ENCODE measurements at places on chromosomes 4 and X.

- DNase-seq, result peak; percentile 4
Measured at GRCh38 chr4:74189331-74190043, 31.6 kb downstream of the MTHFD2L start.

DNA sequence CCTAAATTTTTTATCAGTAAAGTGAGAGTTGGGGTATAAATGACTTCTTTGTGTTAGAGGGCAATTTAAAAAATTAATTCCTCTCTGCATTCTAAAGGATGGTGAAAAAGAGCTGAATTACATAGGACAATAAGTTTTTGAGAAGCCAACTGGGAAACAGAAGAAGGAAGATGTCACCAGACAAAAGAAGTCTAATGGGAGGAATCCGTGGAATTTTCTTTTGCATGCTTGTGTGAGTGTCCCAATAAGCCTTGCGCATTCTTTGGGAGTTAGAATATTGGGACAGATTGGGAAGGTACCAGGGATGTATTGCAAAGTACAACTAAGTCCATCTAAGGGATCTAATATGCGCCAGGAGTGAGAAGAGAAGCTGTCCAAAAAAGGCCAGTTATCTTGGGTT is 35.1 kb upstream of the NR3C2 start:
- DNase-seq, result no peak

- DNase-seq, result no peak
Measured at GRCh38 chrX:118745570-118745969, 18.2 kb downstream of the IL13RA1 start.

DNA sequence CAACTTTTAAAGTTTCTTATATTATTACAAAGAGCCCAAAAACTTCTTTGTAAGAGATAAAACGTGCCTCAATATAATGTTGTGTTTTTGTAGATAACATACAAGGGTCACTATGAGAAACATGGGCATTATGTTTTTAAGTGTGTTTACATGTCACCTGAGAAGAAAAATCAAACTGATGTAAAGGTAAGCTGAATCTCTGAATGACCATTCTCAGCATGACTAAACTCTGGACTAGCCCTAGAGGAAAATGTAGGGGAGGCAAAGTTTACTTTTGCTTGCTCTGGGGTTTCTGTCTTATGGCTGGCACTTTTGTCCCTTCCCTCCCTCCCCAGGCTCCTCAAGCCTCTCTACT is 6.8 kb downstream of the MEPE start:
- DNase-seq, result no peak

DNA sequence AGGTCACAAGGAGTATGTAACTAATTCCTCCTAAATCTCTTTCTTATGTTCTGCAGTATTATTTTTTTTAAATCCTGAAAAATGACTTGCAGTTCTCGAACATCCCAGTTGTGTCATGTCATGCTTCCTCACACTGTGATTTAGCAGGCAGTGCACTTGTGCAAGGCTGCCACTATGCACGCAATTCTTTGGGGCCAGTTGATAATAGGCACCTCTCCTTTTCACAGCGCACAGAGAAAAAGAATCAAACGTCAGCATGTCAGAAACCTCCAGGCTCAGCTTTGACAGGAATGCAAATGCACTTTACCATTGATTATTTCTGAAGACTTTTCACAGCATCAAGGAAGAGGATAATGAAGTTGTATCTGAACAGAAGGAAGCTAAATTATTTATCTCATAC is 62.9 kb downstream of the FGF13 start:
- DNase-seq, result no peak

DNA sequence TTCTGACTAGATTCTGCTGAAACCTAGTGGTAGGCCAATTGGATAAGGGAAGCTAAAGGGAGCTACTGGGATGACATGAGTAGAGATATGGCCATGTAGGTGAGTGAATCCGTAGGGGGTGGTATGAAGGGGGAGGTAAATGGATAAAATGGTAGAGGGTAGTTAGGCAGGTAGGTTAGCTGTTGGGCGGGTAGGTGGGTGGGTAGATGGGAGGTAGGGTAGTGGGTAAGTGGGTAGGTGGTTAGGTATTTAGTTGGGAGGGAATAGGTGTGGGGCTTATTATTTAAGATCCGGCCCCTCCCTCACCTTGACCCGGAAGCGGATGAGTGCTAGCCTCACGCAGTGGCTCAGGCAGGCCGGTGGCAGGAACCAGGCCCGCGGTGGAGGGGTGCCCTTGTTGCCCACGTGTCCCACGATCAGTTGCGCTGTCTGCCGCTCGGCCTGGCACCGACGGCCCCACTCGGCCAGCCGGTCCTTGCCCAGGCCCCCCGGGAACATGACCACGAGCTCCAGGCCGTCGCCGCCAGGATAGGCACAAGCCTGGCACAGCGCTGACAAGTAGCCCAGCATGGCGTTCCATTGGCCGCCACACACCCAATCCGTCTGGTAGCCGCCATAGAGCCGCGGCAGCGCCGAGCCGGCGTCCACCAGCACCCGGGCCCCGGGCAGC is 725 bp downstream of the FAM120C start:
- no peak for DNase-seq

DNA sequence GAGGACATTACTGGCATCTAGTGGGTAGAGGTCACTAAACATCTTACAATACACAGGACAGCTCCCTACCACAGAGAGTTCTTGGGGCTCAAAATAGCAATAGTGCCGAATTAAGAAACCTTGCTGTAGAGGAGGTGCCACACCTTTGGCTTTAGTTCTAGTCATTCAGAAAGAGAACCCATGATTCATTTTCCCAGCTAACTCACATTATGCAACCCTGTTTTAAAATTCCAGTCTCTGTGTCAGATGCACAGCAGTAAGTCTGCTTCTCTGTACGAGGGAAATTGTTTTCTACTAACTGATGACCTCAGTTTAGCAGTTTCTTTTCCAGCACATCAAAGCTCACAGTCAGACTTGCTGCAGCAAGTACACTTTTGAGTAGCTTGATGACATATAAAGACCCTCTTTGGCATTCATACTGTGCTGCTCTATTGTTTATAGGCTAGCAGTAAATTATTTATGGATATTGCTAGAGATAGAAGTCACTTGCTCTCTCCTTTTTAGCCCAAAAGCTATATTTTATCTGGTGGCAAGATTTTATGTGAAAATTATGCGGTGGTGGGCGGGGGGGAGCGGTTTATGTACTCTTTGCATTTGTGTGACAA is 487.8 kb upstream of the MAGEB18 start:
- DNase-seq, result no peak

DNA sequence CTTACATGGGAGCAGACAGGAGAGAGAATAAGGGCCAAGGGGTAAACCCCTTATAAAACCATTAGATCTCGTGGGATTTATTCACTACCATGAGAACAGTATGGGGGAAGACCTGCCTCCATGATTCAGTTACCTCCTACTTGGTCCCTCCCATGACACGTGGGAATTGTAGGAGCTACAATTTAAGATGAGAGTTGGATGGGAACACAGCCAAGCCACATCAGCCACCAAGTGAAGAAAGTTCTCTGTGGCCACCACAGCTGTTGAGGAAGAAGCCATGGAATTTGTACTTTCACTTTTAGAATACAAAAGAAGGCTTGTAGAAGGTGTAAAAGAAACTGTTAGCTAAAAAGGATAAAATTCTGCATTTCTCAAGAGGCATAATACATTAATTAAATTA is 67.0 kb upstream of the CXorf51A start:
- no peak for DNase-seq

DNA sequence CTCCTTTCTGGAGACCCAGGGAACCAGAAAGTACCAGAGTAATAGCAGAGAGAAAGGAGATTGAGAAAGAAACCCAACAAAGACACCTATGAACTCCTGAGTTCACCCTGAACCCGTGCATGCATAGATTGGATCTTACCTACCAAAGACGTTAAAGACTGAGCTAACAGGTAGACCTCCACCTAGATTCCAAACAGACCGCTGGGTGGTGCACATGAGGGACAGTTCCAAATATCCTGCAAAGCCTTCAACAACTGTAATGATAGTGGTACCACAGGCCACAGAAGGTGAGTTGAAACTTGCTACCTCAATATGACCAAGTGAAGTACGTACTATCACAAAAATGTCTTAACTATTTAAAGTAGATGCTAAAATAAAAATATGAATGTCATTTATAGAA is 34.0 kb upstream of the NR0B1 start:
- DNase-seq, result no peak

GRCh38 chr4:1187182-1187581 is 14.8 kb upstream of the SPON2 start:
- DNase-seq, result no peak

DNA sequence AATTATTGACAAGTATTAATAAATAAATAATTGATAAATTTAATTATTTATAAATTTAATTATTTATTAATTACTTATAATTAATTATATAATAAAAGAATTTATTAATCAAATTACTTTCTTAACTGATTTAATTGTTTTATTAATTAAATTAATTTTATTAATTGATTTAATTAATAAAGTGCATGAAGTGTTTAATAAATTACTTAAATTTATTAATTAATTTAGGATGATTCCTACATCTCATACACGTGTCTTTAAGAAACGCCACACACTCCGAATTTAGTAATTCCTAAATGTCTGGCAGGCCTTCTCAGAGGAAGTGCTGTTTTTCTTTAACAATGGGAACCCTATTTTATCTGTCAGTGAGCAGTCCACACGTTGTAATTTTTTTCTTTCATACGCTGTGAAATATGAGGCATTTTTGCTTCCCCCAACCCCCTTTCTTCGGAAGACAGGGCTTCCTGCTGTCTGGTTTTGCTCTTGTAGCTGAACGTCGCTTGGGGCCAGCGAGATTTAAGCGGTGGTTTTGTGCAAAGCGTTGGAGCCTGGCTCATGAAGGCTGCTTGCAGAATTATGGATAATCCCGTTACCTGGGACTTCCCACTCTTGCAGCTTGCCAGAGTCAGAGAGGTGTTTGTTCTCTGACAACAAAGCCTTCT is 46.8 kb downstream of the CRLF2 start:
- DNase-seq, result no peak

DNA sequence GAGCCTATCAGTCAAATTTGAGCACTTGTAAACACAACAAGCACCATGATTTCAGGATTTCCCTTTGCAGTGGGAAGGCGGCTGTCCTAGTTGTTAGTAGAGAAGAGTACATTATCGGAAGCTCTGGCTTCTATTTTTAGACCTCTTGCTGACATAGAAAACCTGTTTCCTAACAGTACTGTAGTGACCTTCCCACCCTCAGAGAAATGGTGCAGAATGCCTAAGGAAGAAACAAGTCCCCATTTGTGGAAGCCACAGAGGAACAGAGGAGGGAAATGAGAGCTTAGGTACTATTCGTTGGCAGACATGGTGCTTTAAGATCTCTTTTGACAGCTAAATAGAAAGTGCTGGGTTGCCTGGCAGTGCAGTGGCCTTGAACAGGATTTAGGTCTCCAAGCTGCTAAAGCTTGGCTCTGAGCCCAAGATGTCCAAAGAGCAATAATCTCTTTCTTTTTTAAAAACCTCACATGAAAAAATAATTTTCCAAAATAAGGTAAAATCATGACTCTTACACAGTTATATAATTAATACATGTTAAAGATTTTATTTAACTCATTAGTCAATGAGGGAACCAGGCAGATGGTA is 24.9 kb downstream of the GLRA2 start:
- DNase-seq, result no peak

DNA sequence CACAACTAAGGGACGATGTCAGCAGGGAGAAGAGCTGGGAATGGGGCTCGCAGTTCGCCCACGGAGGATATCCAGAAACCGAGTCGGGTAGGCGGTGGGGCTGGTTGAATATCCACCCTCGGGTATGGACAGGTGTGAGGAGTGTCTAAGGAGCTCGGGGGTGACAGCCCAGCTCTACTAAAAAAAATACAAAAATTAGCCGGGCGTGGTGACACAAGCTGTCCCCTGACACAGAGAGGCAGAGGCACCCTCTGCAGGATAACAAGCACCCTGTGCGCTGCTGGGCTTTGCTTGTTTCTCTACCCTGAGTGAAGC is 12.2 kb upstream of the ASMTL start:
- DNase-seq, result no peak

DNA sequence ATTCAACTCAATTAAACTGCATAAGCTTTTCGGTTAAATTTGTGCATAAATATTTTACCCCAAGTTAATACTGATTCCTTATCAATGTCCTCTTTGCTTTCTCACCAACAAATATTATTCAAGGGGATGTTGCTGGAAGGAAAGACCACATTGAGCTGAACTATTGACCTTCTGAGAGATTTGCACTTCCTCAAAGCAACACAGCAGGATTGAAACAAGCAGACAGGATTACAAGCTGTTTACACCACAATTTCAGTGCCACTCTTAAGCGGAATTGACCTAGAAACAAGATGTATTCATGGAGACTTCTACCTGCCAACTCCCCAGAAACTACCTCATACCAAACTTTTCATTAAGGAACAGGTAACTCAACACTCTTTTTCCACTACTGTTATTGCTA is 96.5 kb upstream of the DUSP21 start:
- no peak for DNase-seq

DNA sequence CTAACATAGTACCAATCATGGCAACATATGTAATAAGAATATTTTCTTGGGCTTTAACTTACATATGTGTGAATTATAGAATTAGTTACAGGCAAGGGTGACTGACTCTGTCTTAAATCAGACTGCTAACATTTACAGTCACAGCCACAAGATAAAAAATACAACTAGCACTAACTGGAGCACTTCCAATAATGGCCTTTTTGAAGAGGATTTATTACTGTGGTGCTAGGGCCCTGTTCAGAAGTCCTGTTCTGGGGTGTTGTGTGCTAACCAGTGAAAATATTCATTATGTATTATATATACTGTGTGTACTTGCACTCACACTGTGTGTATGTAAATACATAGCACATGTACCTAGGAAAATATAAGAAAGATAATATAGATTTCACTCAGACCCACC is 1611.2 kb downstream of the PCDH18 start:
- DNase-seq, result no peak

- no peak for DNase-seq
Measured at GRCh38 chr4:122819708-122820449, 6.8 kb upstream of the FGF2 start.

- DNase-seq, result no peak
Measured at GRCh38 chr4:181687116-181687515, 556.1 kb upstream of the TENM3 start.

DNA sequence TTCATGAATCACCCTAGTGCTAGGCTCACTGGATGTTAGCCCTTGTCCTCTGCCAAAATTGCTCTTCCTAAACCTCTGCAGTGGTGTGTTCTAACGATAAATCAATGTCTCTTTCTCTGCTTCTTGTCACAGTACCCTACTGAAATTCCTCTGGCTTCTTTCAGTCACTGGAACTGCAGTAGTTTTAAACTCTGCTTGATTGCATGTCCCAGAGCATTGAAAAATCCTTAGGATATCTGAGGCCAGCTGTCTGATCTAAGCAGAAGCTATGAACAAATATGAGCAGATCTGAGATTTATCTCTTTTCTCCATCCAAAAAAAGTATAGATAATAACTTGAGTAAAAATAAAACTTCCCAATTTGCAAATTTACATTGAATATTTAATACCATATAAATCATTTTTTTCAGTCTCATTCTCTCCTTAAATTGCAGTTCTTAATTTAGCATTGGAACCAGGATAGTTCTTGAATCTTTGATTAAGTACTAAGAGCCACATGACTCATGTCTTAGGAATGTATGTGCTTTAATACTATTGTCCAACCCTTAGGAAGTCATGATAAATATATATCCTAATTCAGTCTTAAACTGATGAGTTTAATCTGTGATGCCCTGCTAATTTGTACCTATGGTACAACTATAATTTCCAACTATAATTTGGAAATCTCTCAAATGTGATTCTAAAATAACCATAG is 169.7 kb downstream of the PDHA2 start:
- DNase-seq, result no peak
